ENCODE measurements at places on chromosomes 4 and X.
A peak's percentile ranks its signal among the peaks of the same experiment; 100 is the strongest.

DNA sequence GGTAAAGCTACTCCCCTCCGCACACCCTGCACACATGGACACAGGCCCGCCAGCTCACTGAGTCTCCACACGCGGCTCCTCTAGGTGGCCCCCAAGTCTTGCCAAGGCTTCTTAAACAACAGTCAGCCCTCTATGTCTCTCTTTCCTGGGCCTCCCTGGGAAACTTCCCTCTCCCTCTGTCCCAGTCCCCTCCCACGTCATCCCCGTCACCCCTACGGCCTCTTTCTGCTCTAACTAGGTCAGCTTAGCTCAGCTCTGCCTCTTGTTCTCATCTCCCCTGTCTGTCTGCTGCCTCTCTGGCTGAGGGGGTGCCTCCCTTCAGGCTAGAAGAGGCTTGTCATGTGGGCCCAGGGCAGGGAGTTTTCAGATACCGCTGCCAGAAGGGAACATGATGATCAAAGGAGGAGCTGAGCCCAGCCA, 38.8 kb downstream of the SEPTIN6 start:
- peak; percentile 67 for DNase-seq

GRCh38 chrX:88170553-88170952, 576.5 kb upstream of the CPXCR1 start:
- DNase-seq: no peak

DNA sequence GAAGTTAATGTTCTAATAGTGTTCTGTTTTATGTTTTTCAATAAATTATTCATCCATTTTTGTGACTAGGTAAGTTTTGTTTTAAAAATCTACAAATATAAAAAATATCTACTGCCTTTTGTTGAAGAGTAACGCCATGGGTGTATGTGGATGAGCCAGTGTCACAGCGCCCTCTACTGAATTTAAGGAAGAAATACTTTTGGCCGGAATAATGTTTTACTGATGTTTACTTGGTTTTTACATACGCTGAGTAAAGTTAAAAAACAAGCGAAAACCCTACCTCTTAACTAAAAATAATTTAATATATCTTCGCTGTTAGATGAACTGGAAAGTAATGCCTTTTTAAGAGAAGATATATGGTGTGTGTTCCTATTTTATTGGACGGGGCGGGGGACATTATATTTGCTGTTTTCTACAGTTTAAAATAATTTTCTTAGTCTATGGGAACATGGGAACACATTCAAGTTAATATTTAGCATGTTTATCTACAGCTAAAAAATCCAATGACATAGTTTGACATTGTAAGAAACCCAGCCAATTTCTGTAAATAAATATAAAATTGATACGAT, 86.1 kb downstream of the CPE start:
- DNase-seq: no peak

DNA sequence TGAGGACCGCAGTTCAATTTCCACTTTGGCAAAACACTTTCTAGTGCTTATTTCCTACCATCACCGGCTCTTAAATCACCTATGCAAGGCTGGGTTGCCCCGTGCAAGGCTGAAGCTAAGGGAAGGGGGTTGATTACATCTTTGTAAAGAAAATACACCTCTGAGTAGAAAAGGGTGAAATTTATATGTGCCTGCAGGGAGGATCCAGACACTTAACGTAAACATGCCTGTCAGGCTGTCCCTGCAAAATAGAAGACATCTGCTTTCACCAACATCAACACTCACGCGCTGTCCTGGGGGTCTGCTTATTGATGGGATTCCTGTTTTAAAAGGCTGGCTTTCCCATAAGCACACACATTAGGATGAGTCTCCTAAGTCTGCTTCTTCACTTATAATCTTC, 92.0 kb downstream of the PRKX start:
- DNase-seq: no peak

DNA sequence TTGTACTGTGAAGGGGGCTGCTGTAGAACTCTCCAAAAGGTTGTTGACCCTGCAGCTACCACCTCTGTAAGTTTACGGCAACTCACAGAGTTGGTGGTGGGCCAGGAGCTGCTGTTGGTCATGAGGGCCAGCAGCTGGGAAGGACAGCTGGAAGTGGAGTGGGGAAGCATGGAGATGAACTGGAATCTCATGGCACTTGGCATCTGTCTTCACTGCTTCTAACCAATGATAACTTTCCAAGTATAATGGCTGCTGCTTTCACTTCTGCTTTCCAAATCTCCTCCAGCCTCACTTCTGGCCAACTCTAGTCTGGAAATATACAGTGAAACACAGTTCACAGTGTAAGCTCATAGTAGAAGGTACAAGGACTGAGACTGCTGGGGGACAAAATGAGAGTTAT, 126.5 kb upstream of the INTU start:
- DNase-seq: no peak

- no peak for DNase-seq
Observed at GRCh38 chr4:100169491-100170485, 20.5 kb downstream of the DDIT4L start.

- DNase-seq: no peak
Observed at GRCh38 chr4:168674077-168674747, 177.4 kb downstream of the PALLD start.

- no peak for DNase-seq
Observed at GRCh38 chr4:84708406-84709135, 125.6 kb downstream of the CDS1 start.

Measured in right forelimb (tissue), 1 donor.